ENCODE measurements at places on chromosomes 2 and 18. TPM values are rescaled to one million over a fixed set of nuclear protein-coding genes. Genes with fewer than 3 reads are reported as not detected.

TLX2 gene
- total RNA-seq, result not detected

VIT gene
- not detected for total RNA-seq

ANAPC1 gene
- total RNA-seq, result 69.0 TPM

GCFC2 gene
- total RNA-seq, result 24.6 TPM

SGO2 gene
- 33.5 TPM for total RNA-seq

STPG4 gene
- 0.26 TPM for total RNA-seq

SP140L gene
- total RNA-seq, result 1.8 TPM

UGT1A10 gene
- not detected for total RNA-seq

ZNF513 gene
- total RNA-seq, result 26.5 TPM

KCNG2 gene
- total RNA-seq, result not detected

ZAP70 gene
- 2.4 TPM for total RNA-seq

MCFD2 gene
- 79.8 TPM for total RNA-seq

WNT6 gene
- total RNA-seq, result not detected

EVA1A gene
- total RNA-seq, result 3.8 TPM

RUFY4 gene
- not detected for total RNA-seq

DNA sequence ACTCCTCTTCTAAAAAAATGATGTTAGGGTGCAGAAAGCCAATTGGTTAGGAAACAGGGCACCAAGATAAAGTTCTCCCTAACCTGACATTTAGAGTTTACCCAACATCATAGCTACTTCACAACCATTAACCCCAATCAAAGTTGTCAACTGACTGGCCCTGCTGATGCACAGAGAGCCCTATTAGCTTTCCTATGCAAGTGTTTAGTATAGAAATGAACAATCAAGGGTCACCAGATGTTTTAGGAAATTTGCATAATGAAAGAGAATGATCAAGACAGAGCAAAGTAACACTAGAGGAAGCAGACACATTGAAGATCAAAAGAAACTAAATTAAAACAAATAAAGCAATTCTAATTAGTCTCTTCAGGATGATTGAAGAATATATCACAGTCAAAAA, 64.2 kb upstream of the DCC start:
- DNase-seq, result no peak

DNA sequence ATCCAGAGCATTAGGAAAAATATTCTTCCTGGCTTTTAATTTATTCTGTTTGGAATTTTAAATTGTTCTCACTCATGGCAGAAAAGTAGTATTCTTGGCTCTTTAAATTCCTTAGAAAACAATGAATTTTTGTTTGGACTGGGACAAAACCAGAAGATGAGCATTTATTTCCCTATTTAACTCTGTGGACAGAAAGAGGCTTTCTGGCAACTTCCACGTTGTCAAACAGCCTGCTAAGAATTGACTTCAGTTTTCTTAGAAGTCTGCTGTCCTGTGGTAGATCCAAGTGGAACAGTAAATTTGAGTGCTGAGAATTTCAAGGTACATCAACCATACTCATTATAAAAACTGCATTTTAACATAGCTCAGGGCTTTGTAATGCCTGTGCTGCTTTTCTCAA, 83.8 kb downstream of the MGAT5 start:
- no peak for DNase-seq

DNA sequence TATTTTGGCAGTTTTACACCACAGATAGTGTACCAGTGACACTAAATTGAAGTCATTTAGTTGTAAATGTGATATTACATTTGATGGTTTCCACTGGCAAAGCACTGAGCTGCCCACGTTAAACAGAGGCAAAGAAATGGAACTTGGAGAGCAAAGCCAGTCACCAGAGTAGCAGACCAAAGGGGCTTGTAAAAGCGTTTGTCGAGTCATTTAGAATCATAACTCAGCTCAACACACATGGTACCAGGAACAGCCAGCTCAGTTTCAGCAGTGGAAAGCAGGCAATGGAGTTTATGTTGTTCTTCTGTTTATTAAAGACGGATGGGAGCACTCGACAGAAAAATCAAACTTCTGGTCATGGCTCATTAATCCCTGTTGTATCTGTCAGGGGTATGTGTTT, 91.2 kb downstream of the POU3F3 start:
- DNase-seq, result no peak

DNA sequence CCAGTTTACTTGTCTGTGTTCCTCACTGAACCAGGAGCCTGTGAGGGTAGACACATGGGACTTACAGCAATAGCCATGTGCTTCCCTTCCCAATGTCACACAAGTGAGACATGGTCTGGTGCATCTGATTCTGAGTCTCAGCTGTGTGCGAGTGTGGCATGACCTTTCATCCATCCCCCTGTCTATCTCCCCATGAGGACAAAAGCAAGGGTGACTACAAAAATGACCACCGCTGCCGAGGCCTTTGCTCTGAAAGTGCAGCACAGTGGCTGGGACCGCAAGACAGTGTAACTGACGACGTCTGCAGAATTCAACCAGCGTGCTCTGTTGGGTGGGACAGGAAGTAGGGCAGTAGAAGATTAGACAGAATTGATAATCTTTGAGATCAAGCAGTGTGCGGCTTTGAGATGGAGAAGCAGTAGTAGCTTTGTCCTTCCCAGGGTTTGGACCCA, 50.5 kb downstream of the RAB31 start:
- no peak for DNase-seq

DNA sequence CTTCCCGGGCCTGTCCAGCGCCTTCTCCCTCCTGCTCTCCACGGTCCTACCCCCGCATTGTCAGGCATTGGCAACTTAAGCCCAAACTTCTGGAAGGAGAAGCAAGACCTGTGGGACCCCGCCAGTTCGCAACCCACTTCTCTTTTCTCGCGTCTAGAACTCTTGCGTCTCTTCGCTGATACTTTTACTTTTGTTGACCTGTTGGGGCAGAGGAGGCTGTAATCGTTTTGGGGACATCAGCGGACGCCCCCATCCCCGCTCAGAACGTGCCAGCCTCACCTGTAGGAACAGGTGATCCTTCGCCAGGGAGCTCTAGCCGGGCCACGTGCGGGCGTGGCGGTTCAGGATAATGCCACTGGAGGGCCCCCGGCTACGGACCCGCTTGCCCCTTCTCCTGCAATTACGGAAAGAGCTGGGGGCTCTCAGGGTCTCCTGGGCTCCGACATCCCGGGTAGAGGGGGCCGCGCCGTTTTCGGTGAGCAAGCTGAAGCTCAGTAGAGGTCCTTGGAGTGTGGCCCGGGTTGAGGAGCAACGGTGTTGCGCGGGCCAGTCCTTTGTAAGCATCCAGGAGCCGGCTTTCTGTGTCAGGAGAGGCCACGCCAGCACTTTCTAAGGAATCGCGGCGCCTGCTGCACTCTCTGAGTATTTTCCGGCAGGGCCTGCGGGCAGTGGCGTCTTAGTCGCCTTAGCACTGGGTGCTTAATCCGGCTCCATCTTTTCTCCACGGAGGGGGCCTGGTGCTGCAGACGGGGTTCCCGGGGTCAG, 1.6 kb downstream of the MTCL1 start:
- DNase-seq, result peak; percentile 40

- no peak for DNase-seq
These were observed 2.6 kb upstream of the PDCD1 start for GRCh38 chr2:241861264-241861663.

- DNase-seq, result no peak
These were observed 185.4 kb upstream of the TANK start for GRCh38 chr2:160974803-160975202.

- no peak for DNase-seq
These were observed 54.8 kb downstream of the KCNS3 start for GRCh38 chr2:17933256-17933655.

- no peak for DNase-seq
These were observed 379.7 kb downstream of the RND3 start for GRCh38 chr2:150107816-150108215.

DNA sequence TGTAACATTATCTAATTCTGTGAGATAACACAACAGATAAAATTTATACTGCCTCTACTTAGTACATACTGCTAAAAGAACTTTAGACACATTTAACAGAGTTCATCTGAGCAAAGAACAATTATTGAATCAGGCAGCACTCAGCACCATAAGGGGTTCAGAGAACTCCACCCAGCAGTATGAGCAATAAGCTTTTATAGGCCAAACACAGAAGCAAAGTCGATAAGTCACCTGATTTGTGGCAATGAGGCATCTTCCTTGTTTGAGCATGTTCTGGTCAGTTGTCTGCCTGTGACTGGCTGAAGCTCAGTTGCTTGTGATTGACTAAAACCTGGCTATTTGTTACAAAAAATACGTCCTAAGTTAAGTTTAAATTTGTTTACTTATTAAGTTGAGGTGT, 746.1 kb upstream of the DDX18 start:
- DNase-seq, result no peak

DNA sequence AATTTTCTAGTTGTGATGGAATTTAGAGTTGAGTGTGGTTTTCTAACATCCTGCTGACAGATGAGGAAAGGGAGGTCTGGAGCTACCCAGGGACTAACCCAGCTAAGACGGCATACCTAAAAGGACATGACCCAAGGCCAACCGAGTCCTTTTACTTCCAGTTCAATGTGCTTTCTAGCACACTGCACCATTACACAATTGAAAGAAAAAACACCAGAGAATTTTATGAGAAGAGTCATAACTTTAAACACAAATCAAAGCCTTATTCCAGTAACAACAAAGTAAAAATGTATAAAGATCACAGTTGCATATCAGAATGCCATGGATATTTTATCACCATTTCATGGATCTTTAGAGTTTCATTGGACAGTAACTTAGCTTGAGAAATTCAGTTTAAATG, 480.3 kb downstream of the MEIS1 start:
- no peak for DNase-seq

GRCh38 chr2:240460253-240460711, 24.8 kb downstream of the GPC1 start:
- no peak for DNase-seq

GRCh38 chr18:50277942-50278341, 3.4 kb downstream of the MBD1 start:
- DNase-seq, result no peak

- no peak for DNase-seq
These were observed 82.4 kb downstream of the BCL2 start for GRCh38 chr18:63236921-63237846.

- DNase-seq, result no peak
These were observed 38.7 kb downstream of the ABI2 start for GRCh38 chr2:203366639-203367466.

- no peak for DNase-seq
These were observed 22.4 kb downstream of the COLEC11 start for GRCh38 chr2:3617198-3617890.

GRCh38 chr2:184113696-184114403, 484.5 kb upstream of the ZNF804A start:
- DNase-seq, result no peak

GRCh38 chr18:36889321-36889720, 60.4 kb downstream of the KIAA1328 start:
- DNase-seq, result no peak

DNA sequence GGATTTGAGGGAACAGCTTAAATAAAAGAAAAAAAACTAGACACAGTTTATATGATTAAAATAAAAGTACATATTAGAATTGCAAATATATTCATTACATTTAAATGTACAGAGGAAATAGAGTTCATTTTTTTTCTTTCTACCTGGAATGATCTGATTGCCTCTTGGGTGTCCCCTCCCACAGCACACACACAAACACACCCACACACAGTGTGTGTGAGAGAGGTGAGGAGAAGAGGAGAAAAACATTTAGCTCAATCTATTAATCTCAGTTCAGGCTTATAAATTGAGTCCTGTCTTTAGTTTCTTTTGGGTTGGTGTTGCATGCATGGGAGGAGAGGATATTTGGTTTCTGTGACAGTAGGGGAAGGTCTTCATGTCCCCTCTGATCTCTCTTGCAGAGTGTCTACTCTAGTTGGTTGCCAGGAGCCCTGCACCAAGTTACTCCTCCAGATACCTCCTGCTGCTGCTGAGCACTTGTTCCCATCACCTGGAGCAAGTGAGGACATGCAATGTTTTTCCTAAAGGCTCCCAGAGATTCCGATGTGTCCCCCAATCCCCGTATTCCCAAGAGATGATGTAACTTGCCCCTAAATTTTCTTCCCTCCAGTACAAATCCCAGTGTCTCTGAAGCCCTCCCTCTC, 50.8 kb upstream of the REG3A start:
- DNase-seq, result no peak

GRCh38 chr2:28601616-28602015, 105.8 kb downstream of the PLB1 start:
- no peak for DNase-seq

- no peak for DNase-seq
These were observed 808.9 kb downstream of the SUCLG1 start for GRCh38 chr2:83650161-83650560.

DNA sequence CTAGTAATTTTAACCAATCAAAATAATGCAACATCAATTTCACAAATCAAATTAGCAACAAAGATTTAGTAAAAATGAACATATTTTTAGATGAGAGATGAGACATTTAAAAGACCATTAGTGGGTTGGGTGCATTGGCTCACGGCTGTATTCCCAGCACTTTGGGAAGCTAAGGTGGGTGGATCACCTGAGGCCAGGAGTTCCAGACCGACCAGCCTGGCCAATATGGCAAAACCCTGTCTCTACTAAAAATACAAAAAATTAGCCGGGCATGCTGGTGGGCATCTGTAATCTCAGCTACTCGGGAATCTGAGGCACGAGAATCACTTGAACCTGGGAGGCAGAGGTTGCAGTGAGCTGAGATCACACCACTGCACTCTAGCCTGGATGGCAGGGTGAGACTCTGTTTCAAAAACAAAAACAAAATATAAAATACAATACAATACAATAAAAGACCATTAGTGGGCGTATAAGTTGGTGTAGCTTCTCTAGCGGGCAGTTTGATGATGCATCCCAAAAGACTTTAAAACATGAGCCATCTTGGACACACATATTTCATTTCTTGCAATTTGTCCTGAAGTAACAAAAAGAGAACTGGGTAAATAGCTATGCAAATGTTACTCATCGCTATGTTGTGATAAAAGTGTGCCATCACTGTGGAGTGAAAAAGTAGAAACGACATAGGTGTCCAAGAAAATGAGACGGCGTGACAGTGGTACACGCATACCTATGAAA, 101.8 kb downstream of the COL6A3 start:
- no peak for DNase-seq

- no peak for DNase-seq
These were observed 46.5 kb upstream of the KCNE4 start for GRCh38 chr2:223005496-223005895.

- DNase-seq, result no peak
These were observed 8.9 kb downstream of the EMILIN2 start for GRCh38 chr18:2855560-2856350.

- DNase-seq, result no peak
These were observed 119.7 kb downstream of the GAREM1 start for GRCh38 chr18:32351032-32351431.

- no peak for DNase-seq
These were observed 136.5 kb downstream of the RNF144A start for GRCh38 chr2:7053650-7054265.

GRCh38 chr2:165868211-165868610, 74.2 kb upstream of the GALNT3 start:
- no peak for DNase-seq

DNA sequence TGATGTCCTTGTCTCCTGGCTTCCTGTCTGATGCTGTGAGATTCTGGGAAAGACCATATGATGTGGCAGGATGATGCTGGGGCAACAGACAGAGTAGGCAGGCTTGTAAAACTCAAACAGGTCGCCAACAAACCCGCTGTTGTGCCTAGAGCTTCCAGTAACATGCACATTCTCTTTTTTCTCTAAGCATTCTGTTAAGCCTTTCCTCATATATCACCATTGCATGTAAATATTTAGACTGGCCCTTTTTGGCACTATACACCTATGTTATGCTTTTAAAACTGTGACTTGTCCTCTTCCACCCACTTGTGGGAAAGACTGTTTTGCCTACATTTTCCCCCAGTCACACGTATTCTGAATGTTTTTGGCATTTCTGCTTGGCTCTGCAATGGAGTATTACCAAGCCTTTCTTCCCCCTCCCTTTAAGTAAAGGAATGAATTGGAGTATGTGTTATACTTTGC, 250.4 kb upstream of the TANK start:
- no peak for DNase-seq

- no peak for DNase-seq
These were observed 15.0 kb downstream of the INPP4A start for GRCh38 chr2:98459496-98460175.

Measured in neural crest cell (in vitro differentiated cells).